ENCODE measurements at places on chromosomes 6 and 20. TPM values are rescaled to one million over a fixed set of nuclear protein-coding genes. Genes with fewer than 3 reads are reported as not detected.

GNL1 gene
- 38.6 TPM for total RNA-seq

RIPOR3 gene
- 2.2 TPM for total RNA-seq

GABRR1 gene
- not detected for total RNA-seq

PCK1 gene
- total RNA-seq: not detected

PSORS1C2 gene
- not detected for total RNA-seq

SNAP91 gene
- not detected for total RNA-seq

CLDN20 gene
- not detected for total RNA-seq

MRPS18A gene
- 35.6 TPM for total RNA-seq

BMP7 gene
- total RNA-seq: not detected

SPAG4 gene
- 6.5 TPM for total RNA-seq

XKR7 gene
- not detected for total RNA-seq

KIF25 gene
- not detected for total RNA-seq

TRAM2 gene
- total RNA-seq: 135 TPM

All from subcutaneous preadipocyte (primary cell).